ENCODE measurements at places on chromosomes 3 and 15.
A peak's percentile ranks its signal among the peaks of the same experiment; 100 is the strongest.

GRCh38 chr15:48250640-48251076 lies 44.6 kb downstream of the SLC12A1 start:
- peak; percentile 71 for DNase-seq

GRCh38 chr3:168859574-168859973 lies 763.9 kb upstream of the GOLIM4 start:
- DNase-seq, result no peak

DNA sequence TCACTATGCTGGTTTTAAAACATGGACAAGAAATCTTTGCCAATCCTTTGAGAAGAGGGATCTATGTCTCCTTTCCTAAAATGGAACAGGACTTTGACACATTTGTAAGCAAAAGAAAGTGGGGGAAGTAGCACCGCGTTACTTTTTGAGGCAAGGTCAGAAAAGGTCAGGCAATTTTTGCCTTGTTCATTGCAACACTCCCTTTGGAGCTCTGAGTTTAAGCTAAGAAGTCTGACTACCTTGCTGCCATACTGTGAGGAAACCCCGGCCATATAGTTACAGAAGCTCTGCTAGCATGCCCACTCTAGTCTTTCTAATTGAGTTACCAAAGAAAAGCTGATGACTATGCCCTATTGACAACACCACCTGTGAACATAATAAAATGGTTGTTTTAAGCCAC lies 1.4 kb downstream of the FAM227B start:
- DNase-seq, result no peak

GRCh38 chr3:8625991-8626390 lies 18.6 kb downstream of the SSUH2 start:
- no peak for DNase-seq

DNA sequence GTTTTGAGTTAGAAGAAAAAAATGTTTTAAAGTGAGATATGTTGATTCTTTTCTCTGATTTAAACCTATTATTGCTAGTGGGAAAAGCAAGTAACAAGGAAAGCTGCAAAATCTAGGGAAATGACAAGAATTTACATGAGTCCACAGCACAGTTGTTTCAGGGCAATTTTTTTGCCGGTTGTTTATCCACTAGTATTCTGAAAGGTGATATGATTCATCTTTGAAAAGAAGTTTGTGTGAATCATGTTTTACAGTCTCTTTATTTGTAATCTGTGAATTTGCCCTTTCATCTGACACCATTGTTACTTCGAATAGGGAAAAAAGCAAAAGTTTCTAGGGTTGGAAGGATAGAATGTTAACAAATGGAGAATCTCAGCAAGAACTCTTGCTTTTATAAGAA lies 894.7 kb downstream of the OTOL1 start:
- DNase-seq, result no peak

DNA sequence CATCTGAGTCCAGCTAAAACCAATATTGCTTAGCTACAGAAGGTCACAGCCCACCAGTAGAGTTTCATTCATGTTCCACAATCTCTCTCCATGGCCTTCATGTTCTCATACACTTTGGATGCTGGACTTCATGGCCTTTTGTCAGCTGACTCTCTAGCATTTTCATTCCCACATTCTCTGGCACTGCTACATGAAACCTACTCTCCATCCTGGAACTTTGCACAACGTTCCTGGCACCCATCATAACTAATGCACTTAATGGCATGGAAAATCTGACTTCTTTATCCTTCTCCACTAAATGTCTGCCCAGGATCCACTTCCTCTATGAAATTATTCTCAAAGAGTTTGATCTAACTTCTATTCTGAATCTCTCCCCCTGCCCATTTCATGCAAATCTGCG lies 56.9 kb downstream of the SLC9A9 start:
- DNase-seq, result no peak

DNA sequence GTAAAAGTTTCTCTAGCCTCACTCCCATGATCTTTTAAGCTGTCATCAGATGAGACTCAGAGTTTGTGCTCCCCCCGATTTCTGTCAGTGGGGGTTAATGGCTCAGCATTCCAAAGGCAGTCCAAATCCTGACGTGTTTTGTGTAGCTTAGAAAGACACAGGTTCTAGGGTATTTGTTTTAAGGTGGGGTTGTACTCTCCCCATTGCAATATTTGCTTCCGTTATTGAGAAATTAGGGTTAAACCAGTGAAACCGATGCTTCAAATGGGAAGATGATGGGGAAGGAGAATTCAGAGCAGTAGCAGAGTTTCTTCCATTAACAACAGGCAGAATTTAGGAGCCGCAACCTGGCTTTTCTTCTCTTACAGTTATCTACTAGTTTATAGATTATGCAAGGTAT lies 3.4 kb downstream of the PIGB start:
- no peak for DNase-seq

GRCh38 chr15:60673918-60674558 lies 195.1 kb upstream of the ICE2 start:
- DNase-seq, result no peak

- DNase-seq, result no peak
These were observed 104.9 kb upstream of the LRRFIP2 start for GRCh38 chr3:37279236-37279635.

DNA sequence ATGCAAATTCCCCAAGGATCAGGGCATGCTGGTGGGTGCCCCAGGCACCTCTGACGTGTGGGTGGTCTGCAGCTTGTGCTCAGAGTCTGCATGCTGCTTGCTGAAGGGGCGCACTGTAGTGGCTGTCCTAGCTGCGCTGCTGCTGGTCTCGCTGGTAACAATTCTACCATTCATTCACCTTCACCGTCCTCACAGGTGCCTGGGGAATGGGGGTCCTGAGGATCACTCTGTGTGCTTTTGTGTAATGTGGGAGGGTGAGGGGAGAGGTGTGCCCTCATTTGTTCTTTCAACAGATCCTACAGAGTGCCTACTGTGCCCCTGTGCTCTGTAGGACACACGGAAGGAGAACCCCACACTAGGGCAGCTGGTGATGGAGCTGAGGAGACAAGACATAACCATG lies 2.1 kb upstream of the ITGA11 start:
- DNase-seq, result no peak

GRCh38 chr3:108100906-108101660 lies 10.3 kb upstream of the CD47 start:
- DNase-seq, result no peak

DNA sequence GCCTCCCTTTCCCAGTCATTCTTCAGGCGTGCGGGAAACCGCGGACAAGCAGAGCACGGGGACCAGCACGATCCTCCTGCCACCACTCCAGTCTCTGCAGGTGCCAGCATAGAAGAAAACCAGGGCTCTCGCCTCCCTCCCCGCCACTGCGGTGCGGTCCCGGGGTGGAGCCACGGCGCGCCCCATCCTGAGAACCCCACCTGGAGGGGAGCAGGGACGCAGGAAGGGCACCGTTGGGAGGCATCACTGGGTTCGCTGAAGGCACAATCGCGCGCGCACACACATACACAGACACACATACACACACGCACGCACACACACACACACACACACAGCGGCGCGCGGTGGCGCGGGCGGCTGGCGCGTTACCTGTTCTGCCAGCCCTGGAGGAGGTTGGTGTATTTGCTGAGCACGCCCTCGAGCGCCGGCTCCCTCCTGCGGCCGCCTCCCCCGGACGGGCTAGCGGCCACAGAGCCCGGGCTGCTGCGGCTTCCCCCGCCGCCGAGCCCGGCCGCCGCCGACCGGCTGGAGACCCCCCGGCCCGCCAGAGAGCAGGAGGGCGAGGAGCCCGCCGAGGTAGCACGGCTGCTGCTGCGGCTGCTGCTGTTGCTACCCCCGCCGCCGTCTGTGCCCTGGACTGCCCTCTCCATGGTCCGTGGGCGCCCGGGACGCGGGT lies 394 bp downstream of the OSBPL10 start:
- peak; percentile 23 for DNase-seq

GRCh38 chr3:79019137-79019923 lies 748.5 kb downstream of the ROBO1 start:
- DNase-seq, result peak; percentile 93

DNA sequence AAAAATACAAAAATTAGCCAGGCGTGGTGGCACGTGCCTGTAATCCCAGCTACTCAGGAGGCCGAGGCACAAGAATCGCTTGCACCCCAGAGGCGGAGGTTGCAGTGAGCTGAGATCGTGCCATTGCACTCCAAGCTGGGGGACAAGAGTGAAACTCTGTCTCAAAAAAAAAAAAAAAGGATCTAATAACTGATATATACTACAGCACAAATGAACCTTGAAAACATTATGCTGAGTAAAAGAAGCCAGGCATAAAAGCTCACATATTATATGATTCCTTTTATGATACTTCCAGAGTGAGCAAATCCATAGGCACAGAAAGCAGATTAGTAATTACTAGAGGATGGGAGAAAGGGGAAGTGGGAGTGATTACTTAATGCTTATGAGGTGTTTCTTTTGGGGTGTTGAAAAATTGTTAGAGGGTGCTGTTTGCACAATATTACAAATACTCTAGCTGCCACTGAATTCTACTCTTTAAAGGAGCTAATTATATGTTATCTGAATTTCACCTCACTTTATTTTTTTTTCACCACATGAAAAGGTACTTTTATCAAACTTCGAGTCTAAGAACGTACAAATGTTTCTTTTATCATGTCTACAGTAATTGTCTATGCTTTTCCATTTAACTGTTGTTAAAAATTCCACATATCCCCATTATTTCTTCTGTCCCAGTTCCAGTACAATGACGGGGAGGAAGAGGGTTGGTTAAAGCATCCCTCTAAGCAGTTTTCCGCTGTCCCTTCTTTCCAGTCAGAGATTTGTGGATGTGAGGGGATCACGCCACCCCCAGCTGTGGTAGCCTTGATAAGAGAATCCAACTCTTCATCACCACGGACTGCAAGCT lies 77.7 kb upstream of the FAM174B start:
- DNase-seq, result no peak

DNA sequence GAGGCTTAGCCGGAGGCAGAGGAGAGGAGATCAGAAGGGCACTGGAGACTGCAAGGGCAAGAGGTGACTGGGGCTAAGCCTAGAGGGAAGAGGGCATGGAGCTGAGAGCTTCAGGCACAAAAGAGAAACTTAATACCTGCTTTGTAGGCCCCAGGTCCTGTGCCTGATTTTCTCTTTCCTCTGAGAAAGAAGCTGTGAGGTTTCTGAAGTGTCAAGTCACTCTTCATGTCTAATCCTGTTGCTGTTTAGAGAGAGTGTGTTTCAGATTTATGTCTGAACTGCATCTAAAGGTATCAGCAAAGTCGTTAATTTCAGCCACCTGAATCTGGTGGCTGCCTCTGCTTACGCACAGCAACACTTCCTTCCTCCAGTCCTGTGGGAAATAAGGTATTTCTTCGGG lies 106.9 kb upstream of the RNU6-1 start:
- no peak for DNase-seq

DNA sequence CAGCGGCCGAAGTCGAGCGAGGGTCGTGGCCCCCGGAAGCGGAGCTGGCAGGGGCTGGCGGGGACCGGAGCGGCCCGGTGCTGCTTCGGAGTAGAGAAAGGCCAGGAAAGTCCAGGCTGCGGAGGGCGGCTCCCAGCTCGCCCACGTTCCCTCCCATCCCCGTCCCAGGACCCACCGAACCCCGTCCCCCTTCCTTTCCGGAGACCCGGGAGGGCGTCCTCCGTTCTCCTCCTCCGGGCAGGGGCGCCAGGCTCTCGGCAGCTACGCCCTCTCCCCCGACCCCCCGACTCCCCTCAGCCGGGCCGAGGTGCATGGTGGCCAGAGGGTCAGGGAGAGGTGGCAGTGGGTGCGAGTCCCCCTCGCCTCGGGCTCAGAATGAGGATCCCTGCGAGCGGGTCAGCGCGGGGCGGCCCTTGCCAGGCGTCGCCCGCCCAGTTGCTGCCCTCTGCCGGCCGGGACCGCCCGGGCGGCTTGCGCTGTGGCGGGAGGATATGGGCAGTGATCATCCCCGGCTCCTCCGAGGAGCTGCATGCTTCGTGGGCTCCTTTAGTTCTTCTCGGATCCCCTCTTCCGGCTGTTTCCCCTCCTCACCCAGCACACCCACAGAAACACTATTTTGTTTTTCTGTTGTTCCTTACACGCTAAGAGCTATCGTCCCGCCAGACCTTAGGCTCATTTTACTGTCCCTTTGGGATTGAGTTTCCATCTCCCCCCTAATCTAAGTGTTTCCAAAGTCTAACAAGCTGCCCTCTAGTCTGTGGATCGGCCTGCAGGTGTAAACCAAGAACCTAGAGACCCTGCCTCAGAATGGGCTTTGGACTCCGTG lies 744 bp upstream of the ALDH1A2 start:
- peak; percentile 30 for DNase-seq

DNA sequence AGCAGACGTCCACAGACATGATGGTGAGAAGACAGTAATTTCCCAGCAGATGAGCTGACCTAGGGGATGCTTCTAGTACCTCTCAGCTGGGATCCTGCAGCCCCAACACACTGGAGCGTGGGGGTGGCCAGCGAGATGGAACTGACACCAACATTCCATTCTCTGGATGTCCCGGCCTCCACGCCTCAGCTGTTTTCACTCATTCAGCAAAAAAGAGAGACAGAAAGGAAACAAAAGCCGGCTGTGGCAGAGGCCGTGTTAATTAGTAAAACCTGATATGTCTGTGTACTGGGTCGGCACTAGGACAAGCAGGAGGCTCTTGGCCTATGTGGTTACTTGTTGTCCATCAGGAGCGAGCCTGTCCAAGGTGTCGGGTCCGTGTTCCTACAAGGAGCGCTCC lies 82.6 kb upstream of the MYZAP start:
- DNase-seq, result no peak

- DNase-seq, result no peak
These were observed 29.4 kb downstream of the ABTB1 start for GRCh38 chr3:127702151-127702578.

GRCh38 chr3:98223907-98224672 lies 40.0 kb upstream of the OR5H6 start:
- no peak for DNase-seq

- DNase-seq, result no peak
These were observed 185.0 kb downstream of the RBMS3 start for GRCh38 chr3:29465836-29466235.

- DNase-seq, result no peak
These were observed 16.2 kb downstream of the TIMP4 start for GRCh38 chr3:12142476-12142875.

DNA sequence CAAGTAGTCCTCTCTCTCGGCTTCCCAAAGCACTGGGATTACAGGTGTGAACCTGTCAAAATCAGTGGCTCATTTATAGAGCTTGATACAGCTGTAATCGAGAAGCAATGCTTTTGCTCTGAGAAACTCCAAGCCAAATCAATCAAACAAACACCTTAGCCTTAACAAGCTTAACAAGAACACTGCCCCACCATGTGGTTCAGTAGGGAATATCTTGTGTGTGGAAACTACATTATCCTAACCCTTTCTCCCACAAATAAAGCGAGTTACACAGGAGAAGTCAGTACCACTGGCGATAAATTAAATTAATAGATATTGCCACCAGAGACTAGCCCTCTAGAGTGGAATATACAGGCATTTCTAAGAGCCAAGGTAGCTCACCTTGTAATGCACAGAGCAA lies 13.9 kb downstream of the CDAN1 start:
- no peak for DNase-seq

- no peak for DNase-seq
These were observed 446.5 kb downstream of the GRM7 start for GRCh38 chr3:7307410-7307809.

Measured in SK-N-DZ (cell line).